ENCODE measurements at places on chromosomes 12 and 14.

- no peak for DNase-seq
Measured at GRCh38 chr12:113246478-113247122, 25.3 kb downstream of the TPCN1 start.

- peak; percentile 11 for DNase-seq
Measured at GRCh38 chr12:6285063-6285477, 25.4 kb upstream of the PLEKHG6 start.

GRCh38 chr12:102977945-102978706 lies 20.7 kb downstream of the ASCL1 start:
- DNase-seq, result no peak

GRCh38 chr12:26721800-26722199 lies 111.2 kb downstream of the ITPR2 start:
- no peak for DNase-seq

GRCh38 chr12:87382959-87383566 lies 646.1 kb downstream of the C12orf50 start:
- DNase-seq, result no peak

DNA sequence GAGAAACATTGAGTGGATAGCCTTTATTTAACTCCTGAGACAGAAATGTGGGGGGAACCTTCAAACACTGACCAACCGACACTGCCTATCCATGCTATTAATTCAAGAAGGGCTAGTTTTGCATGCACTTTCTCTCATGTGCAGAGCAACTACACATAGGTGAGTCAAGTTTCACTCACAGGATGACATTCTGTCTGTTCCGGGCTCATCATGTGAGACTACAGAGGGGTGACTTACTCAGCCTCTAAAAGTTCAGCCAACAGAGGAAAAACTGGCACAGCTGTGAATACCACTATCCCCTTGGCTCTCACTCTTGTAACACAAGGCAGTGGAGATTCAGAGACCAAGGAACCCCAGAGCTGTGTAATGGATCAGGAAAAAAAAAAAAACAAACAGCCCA lies 13.3 kb downstream of the BEST3 start:
- DNase-seq, result no peak

GRCh38 chr12:125685915-125686314 lies 620.7 kb downstream of the AACS start:
- no peak for DNase-seq

DNA sequence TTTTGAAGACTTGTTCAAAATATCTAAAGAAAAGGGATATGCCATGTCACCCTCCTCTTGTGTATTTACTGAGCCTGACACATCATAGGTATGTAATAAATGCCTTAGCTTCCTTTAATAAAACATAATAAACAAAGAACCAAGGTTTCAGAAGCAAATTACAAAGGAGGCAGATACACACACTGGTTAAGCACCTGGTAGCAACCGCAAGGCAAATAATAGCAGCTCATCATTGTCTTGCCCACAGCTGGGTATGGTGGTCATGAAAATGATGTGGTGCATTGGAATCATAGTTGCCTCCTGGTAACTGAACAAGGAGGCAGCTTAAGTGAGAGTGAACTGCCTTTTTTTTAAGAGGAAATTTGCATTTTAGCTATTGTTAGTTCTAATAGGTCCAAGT lies 39.0 kb downstream of the PAX9 start:
- no peak for DNase-seq

- DNase-seq, result no peak
Measured at GRCh38 chr14:23056956-23057756, at the start of gene CDH24. Gene CDH24, minus strand, starts transcription at chr14:23057520. Its CDS starts 1,787 bp downstream, at chr14:23055733.

DNA sequence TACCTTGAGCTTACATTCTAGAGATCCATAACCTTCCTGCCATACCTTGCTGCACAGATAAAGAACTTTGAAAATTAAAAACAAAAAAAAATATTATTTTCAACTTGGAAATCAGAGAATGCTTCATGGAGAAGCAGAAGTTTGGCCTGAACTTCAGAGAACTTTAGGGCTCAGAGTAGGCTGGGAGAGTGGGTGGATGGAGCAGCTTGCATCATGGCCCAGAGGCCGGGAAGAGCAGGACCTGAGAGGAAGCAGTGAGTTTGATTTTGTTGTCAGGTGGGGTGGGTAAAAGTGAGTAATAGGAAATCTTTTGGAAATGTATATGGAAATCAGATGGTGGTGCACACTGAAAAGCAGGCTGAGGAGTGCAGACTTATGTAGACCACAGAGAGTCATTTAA lies 228.5 kb upstream of the KRR1 start:
- no peak for DNase-seq

- DNase-seq, result no peak
Measured at GRCh38 chr14:31788340-31788739, 227.1 kb downstream of the NUBPL start.

DNA sequence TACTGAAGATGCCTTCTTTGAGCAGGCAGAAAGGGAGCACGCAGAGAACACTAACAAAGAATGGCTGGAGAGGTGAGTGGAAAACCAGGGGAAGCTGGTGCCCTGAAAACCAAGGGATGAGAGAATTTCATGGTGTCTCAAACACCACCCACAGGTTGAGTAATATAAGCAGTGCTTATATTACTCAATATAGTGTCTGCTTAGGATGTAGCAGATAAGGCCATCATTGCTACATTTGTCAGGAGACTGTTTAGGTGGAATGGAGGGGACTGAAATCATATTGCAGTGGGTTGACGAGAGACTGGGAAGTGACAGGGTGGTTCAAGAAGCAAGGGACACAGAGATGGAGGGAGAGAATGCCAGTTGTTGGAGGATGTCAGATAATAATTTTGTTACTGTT lies 20.6 kb downstream of the PKP2 start:
- no peak for DNase-seq

DNA sequence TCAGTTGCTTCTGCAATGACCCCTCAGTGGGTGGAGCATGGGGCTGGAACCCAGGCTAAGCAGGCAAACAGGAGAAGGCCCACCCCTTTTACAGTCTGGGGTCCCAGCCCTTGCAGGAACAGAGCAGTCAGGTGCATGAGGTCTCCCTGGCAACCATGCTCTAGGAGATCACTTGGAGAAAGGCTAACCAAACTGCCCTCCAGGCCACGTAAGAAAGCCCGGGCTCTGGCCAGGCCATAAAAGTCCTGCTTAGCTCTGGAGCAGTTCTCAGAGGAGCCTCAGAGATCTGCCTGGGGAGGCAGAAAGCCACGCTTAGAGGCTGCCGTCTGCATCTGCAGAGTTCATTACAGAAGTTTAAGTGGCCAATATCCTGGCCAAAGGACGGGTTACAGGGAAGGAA lies 15.0 kb upstream of the TC2N start:
- DNase-seq, result no peak

- no peak for DNase-seq
Measured at GRCh38 chr14:23346693-23347405, 5.8 kb downstream of the SLC22A17 start.

DNA sequence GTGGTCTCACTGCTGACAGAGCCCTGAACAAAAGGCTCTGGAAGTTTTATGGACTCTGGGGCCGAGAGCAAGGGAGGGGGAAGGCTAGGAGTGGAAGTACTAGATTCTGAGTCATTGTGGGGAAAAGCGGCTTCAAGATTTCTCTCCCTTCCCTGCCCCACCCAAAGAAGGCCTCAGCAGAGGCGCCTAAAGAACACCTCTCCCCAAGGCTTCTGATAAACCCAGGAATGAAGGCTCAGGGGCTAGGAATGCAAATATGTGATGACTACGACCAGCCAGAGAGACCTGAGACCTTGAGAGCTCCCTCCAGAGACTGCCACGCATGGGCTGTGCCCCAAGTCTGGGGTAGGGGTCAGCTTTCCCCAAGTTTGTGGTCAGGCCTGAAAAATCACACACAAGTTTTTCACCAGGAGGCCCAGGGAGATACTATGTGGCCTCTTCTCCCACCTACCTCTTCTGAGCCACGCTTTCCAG lies 130.7 kb upstream of the HIF1A start:
- DNase-seq, result no peak

DNA sequence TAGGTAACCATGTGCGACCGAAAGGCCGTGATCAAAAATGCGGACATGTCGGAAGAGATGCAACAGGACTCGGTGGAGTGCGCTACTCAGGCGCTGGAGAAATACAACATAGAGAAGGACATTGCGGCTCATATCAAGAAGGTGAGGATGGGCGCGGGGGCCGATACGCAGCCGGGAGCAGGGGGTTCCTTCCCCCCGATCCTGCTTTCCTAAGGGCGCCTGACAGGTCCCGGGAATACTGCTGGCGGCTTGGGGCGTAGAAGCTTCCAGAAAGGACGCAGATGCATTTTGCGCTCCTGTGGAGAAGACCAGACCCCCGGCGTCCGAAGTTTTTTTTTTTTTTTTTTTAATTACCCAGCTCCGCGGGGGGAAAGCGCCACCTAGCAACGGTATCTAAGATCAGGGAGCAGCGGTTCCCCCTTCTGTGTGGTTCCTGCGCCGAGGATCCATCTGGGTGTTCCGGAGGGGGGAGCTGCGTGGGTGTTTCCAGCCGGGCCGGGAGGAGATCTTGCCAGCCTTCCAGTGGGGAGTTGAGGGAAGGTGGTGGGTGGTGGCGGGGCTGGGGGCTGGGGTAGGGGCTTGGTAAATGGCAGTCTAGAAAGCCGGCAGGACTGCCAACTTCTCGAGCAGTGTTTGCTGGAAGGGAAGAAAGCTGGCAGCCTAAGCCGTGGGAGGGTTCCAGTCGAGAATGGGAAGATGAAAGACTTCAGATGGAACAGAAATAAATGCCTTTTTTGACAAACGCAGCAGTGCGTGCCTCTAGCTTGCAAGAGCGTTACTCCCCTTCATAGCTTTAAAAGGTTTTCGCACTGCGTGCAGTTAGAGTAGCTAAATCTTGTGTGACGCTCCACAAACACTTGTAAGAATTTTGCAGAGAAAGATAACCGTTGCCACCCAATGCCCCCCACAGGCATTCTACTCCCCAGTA lies 764 bp downstream of the DYNLL1 start:
- peak; percentile 27 for DNase-seq

GRCh38 chr14:31510222-31510621 lies 22.4 kb upstream of the GPR33 start:
- no peak for DNase-seq

- no peak for DNase-seq
Measured at GRCh38 chr12:15928346-15928745, 17.2 kb downstream of the DERA start.

GRCh38 chr12:31279390-31279924 lies 46.5 kb downstream of the SINHCAF start:
- no peak for DNase-seq

- no peak for DNase-seq
Measured at GRCh38 chr12:125386652-125387051, 321.4 kb downstream of the AACS start.

GRCh38 chr12:114166362-114166761 lies 200.2 kb upstream of the RBM19 start:
- DNase-seq, result no peak

DNA sequence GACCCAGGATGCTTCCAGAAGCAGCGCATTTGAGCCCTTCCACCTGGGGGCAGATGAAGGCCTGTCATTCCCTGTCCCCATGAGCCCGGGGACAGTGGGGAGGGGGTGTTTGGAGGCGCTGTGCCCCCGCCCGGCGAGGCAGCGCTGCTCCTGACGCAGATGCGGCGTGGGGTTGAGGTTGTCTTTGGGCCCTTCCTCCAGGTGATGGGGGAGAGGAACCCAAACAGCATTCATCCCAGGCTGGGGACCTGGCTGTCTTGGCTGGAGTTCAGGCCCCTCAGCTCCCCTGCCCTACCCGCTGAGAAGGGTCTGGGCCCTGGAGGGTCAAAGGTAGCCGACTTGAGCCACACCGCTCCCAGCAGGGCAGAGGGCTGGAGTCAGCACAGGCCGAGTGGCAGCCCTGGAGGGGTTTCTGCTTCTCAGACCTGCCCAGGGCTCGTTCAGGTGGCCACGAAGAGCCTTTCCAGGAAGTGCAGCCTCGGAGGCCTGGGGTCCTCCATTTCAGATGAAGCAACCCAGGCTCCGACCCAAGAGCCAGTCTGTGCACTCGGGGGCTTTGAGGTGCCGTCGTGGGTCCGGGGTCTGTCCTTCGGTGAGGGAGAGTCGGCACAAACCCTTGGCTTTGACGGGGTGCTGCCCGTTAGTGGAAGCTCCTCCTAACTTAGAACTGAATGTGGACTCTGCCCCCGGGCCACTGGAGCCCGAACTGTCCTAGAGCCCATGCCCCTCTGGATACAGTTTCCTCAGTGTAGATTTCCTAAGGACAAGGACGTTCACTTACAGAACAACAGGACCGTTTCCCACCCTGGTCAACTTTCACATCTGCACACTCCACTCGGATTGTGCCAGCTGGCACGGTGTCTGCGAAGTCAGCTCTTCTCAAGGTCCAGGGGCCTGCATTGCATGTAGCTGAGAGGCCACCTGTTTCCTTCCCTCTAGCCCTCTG lies 16.1 kb downstream of the ACADS start:
- DNase-seq, result no peak

DNA sequence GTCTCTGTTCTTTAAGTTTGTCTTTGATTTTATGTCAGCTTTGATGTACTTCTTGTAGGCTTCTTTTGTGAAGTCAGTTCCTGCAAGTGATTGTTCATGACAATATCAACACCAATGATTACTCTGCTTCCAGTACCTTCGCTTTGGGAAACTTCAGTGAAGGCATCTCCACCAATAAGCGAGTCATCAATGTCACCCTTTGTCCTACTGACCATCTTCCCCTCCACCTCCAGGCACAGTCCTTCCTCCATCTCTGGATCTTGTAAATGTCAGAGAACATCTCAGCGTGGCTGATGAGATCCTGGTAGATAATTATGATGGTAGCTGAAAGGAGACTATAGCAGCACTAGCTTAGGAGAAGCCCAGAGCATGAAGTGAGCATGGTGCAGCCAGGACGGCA lies 40.4 kb upstream of the A2M start:
- DNase-seq, result no peak

DNA sequence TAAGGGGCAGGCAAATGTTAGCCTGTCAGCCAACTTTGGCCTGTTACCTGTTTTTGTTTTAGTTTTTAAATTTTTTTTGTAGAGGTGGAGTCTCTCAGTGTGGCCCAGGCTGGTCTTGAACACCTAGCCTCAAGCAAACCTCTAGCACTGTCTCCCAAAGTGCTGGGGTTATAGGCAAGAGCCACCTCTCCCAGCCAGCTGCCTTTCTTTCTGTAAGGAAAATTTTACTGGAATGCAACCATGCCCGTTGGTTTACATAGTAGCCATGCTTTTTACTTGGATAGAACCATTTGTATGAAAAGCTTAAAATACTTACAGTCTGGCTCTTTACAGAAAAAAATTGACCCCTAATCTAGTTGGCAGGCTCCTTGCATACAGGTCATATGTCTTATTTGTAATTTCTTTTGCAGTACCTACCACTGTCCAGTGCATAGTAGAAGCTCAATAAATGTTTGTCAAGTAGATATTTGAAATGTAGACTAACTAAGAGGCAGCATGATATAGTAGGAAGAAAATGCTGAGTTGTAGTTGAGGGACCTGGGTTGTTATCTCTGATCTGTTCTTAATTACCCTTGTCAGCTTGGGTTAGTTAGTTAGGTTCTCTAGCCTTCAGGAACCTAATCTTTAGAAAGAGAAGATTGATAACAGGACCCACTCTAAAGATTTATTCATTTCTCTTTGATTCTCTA lies 4.7 kb downstream of the MDM2 start:
- DNase-seq, result no peak

- DNase-seq, result no peak
Measured at GRCh38 chr12:109463756-109464155, 13.3 kb downstream of the KCTD10 start.
